ENCODE measurements at places on chromosomes 13 and 19.

GRCh38 chr13:44045180-44045562 lies 165.5 kb downstream of the LACC1 start:
- no peak for DNase-seq

- no peak for DNase-seq
Observed at GRCh38 chr19:54408456-54409026, 6.7 kb upstream of the TTYH1 start.

DNA sequence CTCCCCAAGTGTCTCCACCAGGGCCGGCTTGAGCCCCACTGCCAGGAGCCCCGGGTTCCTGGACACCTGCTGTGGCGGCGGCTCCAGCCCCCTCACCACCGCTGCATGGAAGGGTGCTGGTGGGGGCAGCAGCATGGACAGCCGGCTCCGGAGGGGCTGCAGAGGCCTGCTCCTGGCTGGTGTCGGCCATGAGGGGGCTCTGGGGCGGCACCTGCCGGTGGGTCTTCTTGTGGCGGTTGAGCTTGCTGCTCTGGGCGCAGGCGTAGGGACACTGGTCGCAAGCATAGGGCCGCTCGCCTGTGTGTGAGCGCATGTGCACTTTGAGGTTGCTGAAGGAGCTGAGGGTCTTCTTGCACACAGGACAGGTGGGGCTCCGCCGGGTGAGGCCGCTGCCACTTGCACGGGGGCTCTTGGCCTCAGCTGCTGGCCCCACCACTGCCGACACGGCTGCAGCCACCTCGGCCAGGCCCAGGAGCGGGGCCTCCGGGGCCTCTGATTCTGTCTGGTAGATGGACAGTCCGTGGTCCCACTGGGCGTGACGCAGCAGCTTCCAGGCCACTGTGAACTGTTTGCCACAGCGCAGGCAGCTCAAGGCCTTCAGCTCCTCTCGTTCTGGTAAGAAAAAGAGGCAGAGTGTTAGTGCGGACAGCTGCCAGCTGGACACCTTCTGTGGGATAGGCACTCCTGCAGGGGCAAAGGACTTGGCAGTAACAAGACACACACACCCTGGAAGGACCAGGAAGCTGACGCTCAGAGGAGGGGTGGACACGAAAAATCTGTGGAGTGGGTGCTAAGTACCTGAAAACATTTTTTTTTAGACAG lies 4.1 kb downstream of the ZNF296 start:
- DNase-seq, result no peak

DNA sequence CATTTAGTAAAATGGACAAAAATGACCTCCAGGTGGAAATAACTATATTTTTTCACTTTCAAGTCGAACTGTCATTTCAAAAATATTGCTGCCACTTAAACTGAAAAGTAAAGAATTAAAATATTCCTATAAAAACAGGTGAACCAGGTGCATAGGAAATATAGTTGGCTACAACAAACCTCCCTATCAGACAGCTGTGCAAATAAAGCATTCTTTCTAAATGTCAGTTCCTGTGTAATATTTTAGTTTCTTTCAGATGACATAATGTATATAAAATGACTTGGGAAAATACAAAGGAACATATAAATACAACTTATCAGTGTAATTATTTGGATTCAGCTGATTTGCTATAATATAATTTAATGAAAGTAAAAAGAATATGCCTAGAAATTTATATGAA lies 403.5 kb upstream of the GPC6 start:
- DNase-seq, result no peak

GRCh38 chr19:8700956-8701355 lies 2.4 kb upstream of the ACTL9 start:
- DNase-seq, result no peak

DNA sequence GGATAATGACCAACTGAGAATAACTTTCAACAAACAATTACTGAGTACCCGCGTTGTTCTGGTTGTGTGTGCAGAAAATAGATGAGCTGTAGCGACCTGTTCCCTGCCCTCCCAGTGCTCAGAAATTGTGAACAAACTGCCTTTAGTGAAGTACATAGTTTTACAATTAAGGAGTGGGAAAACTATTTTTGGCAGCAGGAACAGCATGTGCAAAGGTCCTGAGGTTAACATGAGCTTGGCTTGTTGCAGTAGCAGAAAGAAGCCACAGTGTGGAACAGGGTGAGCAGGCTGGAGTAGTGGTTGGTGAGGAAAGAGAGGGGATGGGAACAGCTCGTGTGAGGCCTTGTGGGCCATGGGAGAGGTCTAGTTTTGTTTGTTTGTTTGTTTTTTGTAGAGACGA lies 16.0 kb downstream of the RYR1 start:
- DNase-seq, result no peak

- DNase-seq, result no peak
Observed at GRCh38 chr13:63481334-63481733, 2065.7 kb upstream of the PCDH20 start.

GRCh38 chr13:34335014-34336007 lies 517.4 kb downstream of the RFC3 start:
- no peak for DNase-seq

GRCh38 chr19:43798546-43799409 lies 3.5 kb downstream of the LYPD5 start:
- peak; percentile 46 for DNase-seq

- no peak for DNase-seq
Observed at GRCh38 chr13:112907871-112908331, 61.1 kb upstream of the MCF2L start.

DNA sequence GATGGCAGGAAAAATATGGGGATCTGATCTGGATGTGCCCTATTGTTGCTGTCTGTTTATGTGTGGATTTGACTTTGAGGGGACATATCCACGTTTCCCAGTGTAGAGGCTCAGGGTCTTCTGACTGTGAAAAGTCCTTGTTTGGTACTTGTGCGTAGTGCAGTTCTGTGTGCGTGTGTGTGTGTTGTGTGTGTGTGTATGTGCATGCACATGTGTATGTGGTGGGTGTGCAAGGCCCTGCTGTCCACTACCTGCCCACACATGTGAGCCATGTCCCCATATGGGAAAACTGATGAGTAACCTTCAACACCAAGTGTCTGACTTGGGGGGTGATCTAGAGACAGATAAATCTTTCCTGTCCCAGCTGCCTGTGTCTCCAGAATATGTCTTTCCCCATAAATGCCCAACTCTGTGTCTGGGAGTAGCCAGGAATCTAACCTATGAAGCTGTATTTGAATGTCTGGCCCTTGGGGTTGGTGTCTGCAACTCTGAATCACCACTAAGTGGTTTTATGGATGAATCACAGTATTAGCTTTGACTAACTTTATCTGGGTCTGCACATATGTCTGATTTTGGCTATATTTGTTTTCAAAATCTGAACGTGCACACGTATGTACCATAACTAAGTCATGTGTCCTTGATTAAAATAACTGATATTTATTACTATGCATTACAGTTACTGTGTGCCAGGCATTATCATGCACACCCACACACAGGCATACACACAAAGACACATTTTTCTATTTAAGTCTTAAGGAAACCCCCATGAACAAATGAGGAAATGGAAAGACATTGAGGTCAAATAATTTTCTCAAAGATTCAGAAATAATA lies 17.4 kb downstream of the KLK2 start:
- no peak for DNase-seq

DNA sequence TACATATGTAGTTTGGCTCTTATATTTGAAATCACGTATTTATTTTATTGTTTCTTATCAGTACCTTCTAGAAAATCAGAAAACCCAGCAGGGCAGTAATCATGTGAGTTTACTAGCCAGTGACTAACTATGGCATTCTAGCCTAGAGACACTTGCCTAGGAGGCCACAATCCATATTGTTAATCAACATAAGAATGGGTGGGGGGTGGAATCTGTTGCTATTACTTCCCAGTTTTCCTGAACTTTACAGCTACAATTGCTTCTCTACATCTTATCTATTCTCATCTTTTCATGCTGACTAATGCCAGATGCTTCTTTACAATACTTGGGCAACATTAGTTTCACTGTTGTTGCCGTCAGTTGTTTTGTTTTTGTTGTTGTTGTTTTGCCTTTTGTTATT lies 18.7 kb upstream of the ATXN8OS start:
- no peak for DNase-seq

GRCh38 chr13:100694722-100695508 lies 20.3 kb upstream of the TMTC4 start:
- DNase-seq, result peak; percentile 48

DNA sequence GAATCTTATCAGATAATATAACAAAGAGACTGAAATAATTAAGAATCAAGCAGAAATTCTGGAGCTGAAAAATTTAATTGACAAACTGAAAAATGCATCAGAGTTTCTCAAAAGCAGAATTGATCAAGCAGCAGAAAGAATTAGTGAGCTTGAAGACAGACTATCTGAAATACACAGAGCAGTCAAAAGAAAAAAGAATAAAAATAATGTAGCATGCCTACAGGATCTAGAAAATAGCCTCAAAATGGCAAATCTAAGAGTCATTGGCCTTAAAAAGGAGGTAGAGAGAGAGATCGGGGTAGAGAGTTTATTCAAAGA lies 39.2 kb downstream of the CAB39L start:
- no peak for DNase-seq

- DNase-seq, result no peak
Observed at GRCh38 chr19:51296336-51297093, 14.9 kb upstream of the IGLON5 start.
